Left hindlimb (tissue), 1 donor: ENCODE measurements at places on chromosomes 2 and 18.

- peak; percentile 88 for DNase-seq
Observed at GRCh38 chr2:74147727-74148456, at the start of gene BOLA3. TSS of gene BOLA3 (minus strand) at chr2:74147912. CDS start at chr2:74147874, 38 bp downstream.

DNA sequence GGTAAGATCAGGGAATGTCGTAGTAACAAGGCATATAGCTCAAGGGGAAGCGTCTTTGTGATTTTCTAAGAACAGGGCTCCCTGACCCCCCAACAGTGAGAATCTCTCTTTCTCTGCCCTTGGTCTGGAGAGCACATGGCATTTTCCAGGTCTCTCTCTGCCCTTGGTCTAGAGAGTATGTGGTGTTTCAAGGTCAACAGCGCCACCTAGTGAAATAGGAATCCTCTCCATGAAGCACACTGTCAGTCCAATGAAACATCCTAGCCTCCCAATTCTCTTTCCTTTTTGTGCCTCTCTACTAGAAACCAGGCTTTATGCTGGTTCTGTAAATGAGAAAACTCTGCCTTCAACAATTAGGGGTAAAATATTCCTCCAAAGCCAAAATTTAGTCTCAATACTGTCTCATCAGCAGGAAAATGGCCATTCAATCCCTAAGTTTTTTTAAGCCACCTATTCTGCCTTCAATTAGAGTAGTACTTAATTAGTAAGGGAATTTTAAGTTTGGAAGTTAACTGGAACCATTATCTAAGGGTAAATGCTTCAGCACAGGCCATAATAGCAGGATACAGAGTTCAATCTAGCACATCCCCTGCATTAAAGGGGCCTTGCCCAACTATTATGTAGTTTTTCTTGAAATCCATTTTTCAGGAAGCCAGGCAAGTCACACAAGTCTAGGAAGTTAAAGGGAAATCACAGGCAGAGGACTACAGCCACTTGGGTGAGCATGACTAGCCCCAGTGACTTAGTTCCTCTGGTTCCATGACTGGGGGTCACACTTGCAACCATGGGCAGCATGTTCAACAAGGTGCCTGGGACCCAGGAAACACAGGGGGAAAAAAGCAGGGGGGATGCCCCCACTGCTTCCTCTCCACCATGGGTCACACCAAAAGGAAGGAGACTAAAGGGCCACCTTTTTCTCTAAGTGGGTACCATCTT is 12.4 kb downstream of the DYM start:
- no peak for DNase-seq

DNA sequence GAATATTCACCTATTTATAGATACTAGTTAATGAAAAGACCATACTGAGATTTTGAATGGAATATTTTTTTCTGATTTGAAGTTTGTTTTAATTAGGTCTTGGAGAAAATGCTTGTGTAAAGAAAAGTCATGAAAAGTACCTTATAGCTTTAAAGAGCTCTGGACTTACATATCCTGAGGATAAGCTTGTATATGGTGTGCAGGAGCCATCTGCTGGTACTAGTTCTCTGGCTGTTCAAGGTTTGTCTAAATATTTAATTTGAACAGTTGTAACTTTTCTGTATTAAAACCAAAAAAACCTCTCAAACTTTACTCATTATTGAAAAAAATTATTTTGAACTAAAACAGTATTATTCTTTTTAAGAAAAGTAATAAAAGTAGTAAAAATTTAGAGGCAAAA is 50.1 kb downstream of the UBR3 start:
- no peak for DNase-seq

GRCh38 chr2:217611056-217611455 is 391.7 kb downstream of the TNS1 start:
- DNase-seq, result no peak

- DNase-seq, result no peak
Observed at GRCh38 chr18:8433771-8434170, 175.5 kb upstream of the RAB12 start.

- DNase-seq, result no peak
Observed at GRCh38 chr18:33755931-33756560, 178.0 kb downstream of the ASXL3 start.

DNA sequence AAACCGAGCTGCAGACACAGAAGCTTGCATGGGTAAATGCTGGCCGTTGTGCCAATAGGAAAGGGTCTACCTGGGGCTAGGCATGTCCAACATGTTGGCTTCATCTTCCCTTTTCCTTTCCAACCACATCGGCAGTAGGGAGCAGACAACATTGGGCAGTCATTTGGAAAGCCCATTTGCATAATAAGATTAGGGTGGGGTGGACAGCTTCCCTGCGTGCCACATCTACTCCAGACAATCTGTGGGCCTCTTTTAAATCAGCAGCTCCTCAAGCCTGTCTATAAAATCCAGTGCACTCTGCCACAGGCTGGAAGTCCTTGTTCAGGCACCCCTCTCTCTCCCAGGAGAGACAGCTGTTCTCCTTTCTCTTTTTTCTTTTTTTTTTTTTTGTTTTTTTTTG is 203.6 kb upstream of the KYNU start:
- no peak for DNase-seq

- DNase-seq, result no peak
Observed at GRCh38 chr18:60555625-60556024, 183.1 kb upstream of the MC4R start.

- DNase-seq, result no peak
Observed at GRCh38 chr18:45156946-45157345, 458.3 kb upstream of the SLC14A2 start.

GRCh38 chr2:235264121-235264493 is 229.7 kb upstream of the AGAP1 start:
- no peak for DNase-seq

- no peak for DNase-seq
Observed at GRCh38 chr2:45343251-45344017, 267.6 kb downstream of the SRBD1 start.

DNA sequence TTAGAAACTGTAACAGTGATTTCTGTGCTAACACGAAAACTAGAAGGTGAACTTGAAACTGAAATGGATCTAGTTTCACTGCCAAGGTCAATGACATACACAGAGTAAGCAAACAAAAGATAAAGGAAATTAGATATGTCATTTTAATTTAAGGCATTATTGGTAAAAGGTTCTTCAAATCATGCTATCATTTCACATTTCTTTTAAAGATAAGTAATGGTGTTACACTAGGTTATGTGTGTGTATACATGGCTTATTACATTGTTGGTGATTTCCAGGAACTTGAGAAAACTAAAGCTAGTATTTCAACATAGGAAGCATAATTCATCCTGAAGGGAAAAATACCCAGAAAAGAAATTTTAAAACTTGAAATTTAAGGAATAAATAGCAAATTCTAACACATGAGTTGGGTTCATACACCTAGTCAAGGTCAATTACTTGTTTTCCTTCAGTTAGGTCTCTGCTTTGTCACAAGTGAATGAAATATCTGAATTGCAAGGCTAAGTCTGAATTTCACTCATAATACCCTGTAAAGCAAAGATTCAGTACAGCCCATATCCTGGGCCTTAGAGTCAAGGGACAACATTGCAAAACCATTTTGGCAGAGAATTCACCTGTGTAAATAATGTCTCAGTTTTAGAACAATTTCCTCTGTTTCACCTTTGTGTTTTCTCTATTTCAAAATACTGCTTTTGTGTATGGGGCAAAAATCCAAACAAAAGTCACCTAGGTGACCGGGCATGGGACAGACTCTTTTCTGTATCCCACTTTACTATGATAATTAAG is 141.6 kb downstream of the SRBD1 start:
- DNase-seq, result no peak

DNA sequence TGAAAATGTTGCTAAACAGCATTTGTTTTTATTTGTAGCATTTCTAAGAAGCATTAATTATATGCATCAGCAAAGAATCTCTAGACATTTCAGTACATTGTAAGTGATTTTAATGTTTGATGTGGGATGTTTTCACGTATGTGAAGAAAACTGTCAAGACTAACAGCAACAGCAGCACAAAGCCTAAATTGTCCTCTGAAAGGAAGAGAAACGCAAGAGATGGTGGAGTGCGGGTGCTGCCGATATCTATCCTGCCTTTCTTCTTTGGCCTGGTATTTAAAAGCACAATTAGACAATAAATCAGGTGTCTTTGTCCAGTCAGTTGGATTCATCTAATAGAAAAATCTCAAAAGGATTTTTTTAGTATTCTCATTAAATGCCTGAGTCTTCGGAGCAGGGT is 3.1 kb downstream of the TWIST2 start:
- DNase-seq, result no peak

DNA sequence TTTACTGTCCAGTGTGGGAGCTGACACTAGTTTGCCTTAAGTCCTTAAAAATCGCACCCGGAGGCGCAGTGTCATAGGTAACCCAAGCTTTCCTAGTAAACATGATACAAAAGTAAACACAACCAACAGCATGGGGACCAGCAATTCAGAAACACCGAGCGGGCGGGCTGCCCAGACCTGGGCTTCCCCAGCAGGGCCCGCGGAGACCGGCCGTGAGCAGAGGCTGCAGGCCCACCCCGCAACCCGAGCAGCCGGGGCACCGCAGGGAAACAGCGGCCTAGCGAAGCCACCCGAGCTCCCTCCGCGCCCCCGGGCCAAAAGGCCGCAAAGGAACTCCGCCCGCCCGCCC is 296 bp downstream of the TTC21B start:
- no peak for DNase-seq

- DNase-seq, result no peak
Observed at GRCh38 chr2:22855761-22856184, 529.2 kb upstream of the KLHL29 start.

DNA sequence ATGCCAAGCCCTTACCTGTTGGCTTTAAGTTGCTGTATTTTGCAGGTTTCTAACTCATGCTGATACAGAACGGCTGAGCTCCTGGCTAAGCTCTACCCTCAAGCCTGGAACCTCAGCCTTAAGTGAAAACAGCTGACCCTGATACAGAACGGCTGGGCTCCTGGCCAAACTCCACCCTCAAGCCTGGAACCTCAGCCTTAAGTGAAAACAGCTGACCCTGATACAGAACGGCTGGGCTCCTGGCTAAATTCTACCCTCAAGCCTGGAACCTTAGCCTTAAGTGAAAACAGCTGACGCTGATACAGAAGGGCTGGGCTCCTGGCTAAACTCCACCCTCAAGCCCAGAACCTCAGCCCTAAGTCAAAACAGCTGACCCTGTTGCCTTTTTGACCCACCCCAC is 17.6 kb upstream of the DNER start:
- DNase-seq, result no peak

DNA sequence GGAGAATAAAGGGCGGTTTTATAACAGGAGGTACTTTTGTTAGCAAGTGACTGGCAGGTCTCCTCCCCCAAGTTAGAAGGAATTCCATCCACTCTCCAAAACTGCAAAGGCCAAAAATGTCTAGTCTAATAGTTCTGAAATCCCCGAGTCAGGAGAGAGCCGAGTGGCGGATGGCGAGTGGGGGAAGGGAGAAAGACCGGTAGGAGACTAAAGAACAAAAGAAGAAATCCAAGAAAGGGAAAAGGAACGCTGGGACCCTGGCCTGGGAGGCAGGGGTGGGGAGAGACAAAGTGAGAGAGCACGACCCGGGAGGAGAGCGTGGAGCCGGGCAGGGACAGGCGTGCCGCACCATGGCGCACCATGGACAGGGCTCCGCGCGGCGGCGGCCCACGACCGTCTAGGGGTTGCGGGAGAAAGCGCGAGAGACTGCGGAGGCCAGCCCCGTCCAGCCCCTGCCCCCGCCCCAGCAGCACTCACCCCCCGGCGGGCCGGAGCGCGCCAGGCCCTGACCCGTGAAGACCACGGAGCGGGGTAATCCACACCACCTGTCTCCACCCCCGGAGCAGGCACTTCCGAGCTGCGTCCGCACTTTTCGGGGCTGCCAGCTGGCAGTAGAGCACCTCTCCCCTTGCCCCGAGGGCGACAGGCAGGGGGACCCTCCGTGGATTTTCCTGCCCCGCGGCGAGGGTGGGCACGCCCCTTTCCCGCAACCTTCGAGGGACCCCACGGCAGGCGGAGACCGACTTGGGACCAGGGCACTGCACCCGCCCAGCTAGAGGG is 1.6 kb downstream of the CDH2 start:
- DNase-seq, result peak; percentile 68

DNA sequence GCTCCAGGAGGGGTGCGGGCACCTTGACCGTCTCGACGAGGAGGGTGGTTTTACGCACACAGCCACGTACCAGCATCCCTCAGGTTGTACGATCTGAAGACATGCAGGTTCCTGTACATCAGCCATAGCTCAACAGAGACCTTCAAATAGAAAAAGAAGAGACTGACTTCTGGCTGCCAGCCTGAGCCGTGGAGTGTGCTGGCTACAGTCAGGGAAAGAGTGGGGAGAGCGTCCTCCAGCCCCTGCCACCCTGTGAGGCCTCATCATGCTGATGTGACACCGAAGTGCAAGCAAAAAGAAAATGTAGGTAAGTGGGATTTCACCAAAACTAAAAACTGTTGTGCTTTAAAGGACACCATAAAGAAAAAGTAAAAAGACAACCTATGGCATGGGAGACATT is 47.0 kb downstream of the ADI1 start:
- DNase-seq, result no peak

DNA sequence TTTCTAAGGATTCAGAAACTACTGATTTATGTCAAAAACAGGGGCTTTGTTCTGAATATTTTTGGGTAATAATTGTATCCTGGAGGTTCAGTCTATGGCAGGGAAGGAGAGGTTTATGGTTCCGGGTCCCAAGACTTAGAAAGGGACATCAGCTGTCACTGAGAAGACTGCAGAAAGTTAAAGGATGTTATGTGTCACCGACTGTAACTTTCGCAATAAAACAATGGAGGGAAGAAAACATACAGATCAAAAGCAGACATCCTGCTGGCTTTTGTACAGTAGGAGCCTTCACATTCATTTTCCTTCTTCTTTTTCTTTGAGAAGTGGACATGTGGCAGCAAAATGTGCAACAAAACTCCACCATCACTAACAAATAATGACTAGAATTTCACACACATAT is 900.7 kb upstream of the SOX11 start:
- no peak for DNase-seq

DNA sequence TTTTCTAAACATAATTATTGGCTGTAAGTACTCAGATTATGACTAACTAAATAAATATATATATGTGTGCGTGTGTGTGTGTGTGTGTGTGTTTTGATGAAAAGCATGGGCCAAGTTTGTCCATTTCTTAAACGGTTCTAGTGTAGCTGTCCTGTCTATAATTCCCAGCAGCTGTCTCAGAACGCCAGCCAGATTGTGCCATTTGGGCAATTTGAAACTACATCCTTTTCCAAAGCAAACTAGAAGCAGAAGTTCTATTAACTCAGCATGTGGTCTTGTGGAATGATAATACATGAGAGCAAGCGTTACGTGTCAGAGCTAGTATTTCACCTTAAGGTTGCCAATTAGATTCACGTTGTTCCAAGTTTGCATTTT is 1.7 kb downstream of the ARHGAP28 start:
- DNase-seq, result peak; percentile 65

GRCh38 chr2:138620431-138620830 is 118.9 kb downstream of the SPOPL start:
- no peak for DNase-seq

DNA sequence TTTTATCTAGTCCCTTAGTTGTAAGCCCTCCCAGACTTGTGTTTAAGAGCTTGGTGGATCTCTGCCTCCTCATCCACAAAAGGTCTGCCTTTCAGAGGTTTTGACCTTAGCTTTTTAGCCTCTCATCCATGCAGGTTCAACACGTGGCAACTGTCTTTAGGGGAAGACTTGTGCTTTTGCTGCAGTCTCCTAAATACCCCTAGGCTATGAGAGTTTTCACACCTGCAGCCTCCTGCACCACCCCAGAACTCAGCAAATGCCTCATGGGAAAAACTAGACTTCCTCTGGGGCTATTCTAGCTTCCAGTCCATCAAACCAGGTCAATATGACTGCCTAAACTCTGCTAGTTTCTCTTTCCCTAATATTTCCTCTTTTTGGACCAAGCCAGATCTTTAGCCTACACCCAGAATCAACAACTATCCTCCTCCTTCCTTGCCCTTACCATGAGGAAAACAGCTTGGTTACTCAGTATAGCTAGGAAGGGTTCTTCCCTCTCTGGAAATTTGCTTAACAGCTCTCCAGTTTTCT is 132.3 kb upstream of the RIOK3 start:
- DNase-seq, result no peak
